Stimulated activated naive CD8-positive, alpha-beta T cell treated with anti-CD3 and anti-CD28 coated beads, Interleukin-15, Interleukin-2, amounts not matched to agents 100 U/mL and 50 U/mL, for 24 hours (primary cell): ENCODE measurements at places on chromosomes 13 and 19.

- no peak for DNase-seq
These were observed 2.8 kb downstream of the ERCC1 start for GRCh38 chr19:45420871-45421270.

GRCh38 chr13:111539252-111539651, 218.8 kb downstream of the TEX29 start:
- no peak for DNase-seq

DNA sequence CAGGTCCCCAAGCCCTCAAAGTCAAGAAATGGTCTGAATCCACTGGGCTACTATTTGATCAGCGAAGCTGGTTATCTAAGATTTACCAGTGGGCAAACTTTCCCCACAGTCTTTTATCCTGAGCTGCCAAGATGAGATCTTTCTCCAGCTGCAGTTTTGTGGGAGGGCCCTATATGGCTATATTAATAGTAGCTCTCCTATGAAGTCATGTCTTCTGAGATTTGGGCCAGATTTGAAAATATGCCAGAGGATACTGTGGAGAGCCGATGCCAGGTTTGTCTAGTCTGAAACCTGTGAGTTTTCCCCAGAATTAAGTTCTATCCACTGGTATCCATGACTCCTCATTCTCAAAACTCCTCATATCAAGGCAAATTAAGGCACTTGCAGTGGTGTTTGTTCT, 173.2 kb downstream of the FLT1 start:
- DNase-seq, result no peak

GRCh38 chr19:3580156-3580934, 4.9 kb upstream of the GIPC3 start:
- DNase-seq, result no peak

- DNase-seq, result no peak
These were observed 642.4 kb upstream of the SGCG start for GRCh38 chr13:22538400-22538799.

DNA sequence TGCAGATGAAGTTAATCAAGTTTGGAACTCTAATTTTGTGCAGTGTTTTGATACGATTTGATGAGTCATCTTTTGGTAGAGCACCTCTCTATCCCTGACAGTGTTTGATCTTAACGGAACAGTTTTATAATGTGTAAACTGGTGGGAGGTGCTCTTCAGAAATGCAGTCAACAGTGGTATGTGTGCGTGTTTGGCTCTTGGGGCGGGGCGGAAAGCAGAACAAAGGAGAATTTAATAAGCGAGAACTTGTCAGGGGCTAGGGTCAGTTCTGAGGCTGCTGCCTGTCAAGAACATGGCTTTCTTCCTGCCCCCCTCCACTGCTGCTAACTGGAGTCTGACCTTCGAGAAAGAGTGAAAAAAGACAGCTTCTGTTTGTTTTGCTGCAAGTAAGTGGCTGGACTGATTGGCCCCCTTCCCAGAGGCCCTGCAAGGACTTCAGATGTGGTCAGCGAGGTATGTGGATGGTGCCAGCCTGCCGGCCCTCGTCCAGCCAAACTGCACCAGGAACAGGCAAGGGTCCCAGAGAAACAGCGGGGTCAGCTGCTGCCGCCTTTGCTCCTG, 40.8 kb downstream of the BBC3 start:
- peak; percentile 65 for DNase-seq

- DNase-seq, result no peak
These were observed 410.2 kb downstream of the TBC1D4 start for GRCh38 chr13:75071796-75072195.

DNA sequence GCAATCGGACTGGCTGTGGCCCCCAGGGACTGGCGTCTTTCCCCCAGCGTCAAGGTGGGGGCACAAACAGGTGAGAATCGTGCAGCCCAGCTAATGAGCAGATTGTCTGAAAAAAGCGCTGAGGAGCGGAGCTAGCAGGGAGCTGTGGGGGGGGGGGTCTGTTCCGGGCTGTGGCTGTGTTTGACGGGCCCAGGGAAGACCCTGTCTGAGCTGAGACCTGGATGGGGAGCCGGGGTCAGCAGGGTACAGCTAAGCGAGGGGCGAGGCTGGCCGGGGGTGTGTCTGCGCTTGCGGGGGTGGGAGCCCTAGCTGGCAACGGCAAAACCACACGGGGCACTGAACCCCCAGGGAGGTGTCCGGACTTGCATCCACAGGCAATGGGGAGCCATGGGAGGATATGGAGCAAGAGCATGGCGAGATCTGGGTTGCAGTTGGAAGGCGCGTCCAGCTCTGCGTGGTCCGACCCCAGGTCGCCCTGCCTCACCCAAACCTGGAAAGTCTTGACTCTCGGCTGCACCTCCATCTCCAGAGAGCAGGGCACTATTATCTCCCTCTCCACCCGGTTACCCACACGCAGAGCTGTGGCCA, 4.6 kb downstream of the LINGO3 start:
- DNase-seq, result no peak

- no peak for DNase-seq
These were observed 329.7 kb downstream of the NDFIP2 start for GRCh38 chr13:79810669-79811068.

GRCh38 chr19:2663920-2664571, 38.4 kb downstream of the GNG7 start:
- no peak for DNase-seq

DNA sequence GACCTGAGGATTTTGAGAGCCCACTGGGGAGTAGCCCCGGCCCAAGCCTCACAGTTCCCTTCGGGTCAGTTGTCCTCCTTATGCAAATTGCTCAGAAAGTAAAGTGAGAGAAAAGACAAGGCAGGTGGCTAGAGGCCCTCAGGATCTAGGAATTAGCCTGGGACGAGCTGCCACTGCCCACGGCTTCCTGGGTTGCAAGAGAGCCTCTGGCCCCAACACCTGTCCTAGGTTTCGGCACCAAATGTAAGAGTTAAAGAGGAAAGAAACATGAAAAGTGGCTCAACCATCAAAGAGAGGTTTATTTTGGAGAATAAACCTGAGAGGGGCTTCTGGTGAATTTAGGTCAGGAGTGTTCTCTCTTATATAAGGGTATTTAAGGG, 25.6 kb downstream of the TMEM255B start:
- DNase-seq, result no peak

- DNase-seq, result no peak
These were observed 52.7 kb downstream of the TSC22D1 start for GRCh38 chr13:44523146-44524015.

DNA sequence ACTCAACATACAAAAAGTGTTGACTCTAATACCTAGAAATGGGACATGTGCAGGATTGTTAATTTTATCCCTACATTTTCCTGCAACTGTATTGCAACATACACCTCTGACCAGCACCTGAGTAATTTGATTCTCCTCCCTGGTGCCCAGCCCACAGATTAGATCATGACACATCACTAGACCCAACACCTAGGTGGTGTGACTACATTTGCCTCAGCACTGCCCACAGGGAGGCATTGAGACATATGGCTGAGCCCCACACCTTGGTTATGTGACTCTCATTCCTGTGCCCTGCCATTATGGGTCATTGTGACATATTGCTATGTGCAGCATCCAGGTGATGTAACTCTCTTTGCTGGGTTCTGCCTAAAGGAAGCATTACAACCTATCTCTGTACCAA, 13.2 kb upstream of the ZNF254 start:
- no peak for DNase-seq

GRCh38 chr13:93289842-93290241, 63.2 kb downstream of the GPC6 start:
- no peak for DNase-seq

DNA sequence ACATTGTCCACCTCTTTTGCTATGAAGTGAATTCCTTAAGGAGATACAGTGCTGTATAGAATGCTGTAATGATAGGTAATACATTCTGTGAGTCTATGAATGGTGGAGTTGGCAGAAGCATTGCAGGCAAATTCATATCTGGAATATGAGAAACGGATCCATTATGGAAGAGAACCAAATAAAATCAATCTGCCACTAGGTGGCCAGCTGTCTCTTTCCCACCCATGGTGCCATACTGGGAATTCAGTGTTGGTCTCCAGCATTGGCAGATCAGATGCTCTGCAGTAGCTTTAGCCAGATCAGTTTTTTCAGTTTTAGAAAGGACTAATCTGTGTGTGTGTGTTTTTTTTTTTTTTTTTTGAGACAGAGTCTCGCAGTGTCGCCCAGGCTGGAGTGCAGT, 27.6 kb downstream of the DNAJC3 start:
- no peak for DNase-seq

DNA sequence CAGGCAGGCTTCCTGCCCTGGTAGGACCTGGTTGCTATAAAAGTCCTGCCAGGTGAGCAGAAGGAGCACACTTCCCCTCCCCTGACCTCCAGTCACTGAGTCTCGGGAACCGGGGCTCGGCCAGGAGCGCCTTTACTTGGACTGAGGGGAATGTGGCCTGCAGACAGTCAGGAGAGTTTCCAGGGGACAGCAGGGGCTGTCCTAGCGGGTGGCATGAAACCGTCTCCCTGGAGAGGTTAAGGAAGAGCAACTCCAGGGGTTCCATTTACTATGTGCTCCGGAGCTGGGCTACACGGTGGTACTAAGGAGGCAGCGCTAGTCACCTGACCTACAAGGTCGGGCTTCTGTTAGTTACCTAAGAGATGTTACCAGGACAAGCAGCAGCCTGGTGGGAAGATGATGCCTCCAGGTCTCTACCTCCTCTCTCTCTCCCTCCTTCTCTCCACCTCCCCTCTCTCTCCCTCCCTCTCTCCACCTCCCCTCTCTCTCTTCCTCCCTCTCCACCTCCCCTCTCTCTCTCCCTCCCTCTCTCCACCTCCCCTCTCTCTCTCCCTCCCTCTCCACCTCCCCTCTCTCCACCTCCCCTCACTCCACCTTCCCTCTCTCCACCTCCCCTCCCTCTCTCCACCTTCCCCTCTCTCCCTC, 4.1 kb upstream of the CNOT3 start:
- DNase-seq, result no peak

- DNase-seq, result no peak
These were observed 31.4 kb downstream of the NFIX start for GRCh38 chr19:13026462-13027370.

DNA sequence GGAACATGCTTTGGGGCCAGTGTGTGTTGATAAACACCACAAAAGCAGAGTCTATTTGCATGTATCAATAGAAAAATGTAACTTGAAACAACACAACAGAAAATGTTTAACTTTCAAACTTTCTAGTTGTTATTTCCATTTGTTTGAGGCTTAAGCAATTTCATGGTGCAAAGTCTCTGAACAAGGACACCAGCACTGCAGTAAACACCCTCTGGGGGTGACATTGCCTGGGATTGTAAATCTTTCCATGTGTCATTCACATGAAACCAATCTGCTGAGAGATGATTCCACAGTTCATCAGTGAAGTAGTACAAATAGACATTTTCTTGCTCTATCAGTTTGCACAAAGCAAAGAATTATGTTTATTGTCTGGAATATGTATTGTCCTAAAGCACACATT, 124.5 kb downstream of the ITGBL1 start:
- DNase-seq, result no peak

DNA sequence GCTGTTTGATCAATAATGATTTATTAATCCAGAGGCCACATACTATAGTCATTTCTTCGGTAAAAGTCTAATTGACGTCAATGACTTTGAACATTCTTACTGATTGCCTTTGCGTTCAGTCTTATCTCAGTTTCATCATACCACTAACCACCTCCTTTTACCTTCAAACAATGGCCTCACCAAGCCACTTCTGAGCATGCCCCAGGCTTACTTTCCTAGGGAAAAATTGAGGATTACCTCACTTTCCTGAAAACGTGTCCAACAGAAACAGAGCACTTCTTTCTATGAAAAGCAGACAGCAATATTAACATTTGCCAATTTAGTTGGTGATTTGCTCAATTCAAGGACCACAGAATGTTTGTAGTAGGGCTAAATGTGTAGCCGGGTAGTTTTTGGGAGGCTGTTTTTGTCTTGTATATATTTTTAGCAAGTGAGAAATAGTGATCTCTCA, 157.6 kb downstream of the KLF5 start:
- no peak for DNase-seq

GRCh38 chr13:35549481-35549880, 73.0 kb upstream of the MAB21L1 start:
- DNase-seq, result no peak

DNA sequence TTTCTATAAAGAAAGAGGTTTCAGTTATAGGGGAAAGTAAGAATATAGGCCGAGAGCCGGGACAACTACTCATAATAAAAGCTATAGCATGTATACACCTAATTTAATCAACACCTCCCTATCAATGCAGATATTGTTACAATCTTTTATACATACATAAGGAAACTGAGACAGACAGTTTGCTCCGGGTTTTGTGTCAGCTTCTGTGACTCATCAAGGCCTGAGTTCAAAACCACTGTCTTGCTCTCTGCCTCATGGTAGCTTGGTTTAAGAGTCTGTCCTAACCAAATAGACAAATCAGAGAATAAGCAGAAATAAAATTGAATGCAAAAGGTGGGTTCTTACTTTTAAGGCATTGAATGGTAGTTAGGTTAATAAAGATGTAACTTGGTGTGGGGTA, 222.9 kb downstream of the GGACT start:
- DNase-seq, result no peak

GRCh38 chr19:38721979-38722773, 22.1 kb downstream of the CAPN12 start:
- DNase-seq, result no peak

DNA sequence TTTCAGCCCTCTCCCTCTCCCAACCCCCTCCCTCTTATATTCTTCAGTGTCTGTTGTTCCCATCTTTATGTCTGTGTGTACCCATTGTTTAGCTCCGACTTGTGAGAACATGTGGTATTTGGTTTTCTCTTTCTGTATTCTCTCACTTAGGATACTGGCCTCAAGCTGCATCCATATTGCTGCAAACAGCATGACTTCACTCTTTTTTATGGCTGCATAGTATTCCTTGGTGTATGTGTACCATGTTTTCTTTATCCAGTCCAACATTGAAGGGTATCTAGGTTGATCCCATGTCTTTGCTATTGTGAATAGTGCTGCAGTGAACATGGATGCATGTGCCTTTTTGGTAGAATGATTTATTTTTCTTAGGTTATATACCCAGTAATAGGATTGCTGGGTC, 17.8 kb downstream of the NHLRC3 start:
- no peak for DNase-seq

- DNase-seq, result no peak
These were observed 2.1 kb upstream of the GNA15 start for GRCh38 chr19:3133793-3134116.

- DNase-seq, result no peak
These were observed 15.3 kb upstream of the CDC16 start for GRCh38 chr13:114219392-114219791.

DNA sequence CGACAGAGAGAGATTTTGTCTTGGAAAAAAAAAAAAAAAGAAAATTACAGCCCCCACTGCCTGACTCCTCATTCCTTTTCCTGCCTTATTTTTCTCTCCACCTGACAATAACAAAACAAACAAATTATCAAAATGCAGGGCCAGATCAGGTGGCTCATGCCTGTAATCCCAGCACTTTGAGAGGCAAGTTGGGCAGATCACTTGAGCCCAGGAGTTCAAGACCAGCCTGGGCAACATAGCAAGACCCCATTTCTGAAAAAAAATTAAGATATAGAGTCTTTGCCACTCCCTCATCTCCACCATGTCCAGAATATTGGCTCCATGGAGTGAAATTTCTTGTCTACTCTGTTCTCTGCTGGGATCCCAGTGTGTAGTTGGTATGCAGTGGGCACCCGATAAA, 7.2 kb downstream of the CERS4 start:
- no peak for DNase-seq

- no peak for DNase-seq
These were observed 31.3 kb upstream of the GTF3A start for GRCh38 chr13:27393101-27393500.
